ENCODE measurements at places on chromosomes 1 and 21. TPM values are rescaled to one million over a fixed set of nuclear protein-coding genes. Genes with fewer than 3 reads are reported as not detected.

DNA sequence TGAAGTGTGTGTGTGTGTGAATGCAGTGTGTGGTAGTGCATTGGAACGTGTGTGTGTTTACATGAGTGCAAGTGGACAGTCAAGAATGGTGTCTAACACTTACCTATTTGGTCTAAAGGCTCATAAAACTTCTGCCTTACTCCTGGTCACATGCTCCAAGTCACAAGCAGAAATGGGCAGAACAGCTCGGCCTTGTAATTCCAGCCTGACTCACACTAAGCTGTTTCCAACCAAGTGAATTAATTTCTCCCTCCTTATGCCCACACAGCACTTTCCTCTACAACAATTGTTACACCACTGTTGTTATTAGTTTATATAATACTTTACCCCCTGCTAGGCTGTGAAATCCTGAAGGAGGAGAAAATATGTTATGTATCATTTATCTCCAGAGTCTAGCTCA lies 43.8 kb downstream of the DDR2 start:
- DNase-seq: no peak

CLDN17 gene
- total RNA-seq: not detected

GRCh38 chr1:109762821-109763645 lies 690 bp downstream of the EPS8L3 start:
- DNase-seq: peak; percentile 40

CD1B gene
- not detected for total RNA-seq

C4BPA gene
- not detected for total RNA-seq
